ENCODE measurements at places on chromosomes 1 and 21.
A peak's percentile ranks its signal among the peaks of the same experiment; 100 is the strongest.

DNA sequence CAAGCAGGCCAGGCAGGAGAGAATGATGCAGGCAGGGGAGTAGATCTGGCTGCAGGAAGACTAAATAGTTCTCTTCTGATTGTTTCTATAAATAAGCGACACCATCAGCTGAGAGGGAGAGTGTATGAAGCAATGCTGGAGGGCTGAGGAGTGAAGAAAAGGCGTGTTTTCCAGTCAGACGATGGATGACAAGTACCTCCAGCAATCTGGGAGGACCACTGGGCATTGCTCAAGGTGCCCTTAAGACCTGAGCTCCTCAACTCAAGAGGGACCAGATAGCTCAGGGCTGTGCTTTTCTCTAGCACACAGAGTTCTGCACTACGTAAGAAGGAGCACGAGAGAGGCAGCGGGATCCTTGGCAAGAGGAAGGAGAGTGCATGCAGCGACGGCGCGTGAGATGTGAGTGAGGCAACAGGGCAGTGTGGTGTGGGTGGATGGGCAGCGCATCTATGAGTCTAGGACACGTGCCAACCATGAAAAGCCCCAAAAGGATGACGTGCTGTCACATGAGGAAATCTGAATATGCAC is 36.0 kb downstream of the PABPC4 start:
- no peak for DNase-seq

GRCh38 chr1:112901387-112901786 is 54.6 kb downstream of the SLC16A1 start:
- DNase-seq = no peak

DNA sequence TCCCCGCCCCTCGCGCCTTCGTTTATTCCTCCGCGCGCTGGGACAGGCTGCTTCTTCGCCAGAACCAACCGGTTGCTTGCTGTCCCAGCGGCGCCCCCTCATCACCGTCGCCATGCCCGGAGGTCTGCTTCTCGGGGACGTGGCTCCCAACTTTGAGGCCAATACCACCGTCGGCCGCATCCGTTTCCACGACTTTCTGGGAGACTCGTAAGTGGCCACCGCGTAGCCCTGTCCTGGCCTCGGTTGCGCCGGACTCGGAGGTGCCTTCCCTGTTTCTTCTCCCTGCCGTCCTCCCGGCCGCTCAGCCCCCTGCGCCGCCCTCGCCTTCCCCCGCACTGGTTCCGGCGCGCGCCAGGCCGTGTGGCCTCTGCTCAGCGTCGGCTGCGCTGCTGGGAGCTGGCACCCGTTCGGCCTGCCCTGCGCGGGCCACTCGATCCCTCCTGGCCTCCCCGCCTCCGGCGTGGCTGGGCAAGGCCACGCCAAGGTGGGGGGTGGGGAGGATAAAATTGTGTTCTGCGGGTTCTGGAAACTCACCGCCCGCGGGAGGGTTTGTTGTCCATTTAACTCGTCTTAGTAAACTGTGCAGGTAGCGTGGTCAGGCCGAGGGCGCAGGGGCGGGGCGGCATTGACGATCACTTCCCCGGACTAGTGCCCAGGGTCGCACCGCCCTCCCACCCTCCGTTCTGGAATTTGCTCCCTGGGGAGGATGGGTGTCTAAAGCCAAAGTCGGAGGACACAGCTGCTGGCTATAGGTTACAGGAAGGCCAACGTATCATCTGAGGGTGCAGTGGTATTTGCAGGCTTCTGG is at the start of gene PRDX6:
PRDX6 (plus strand) TSS at position 50 of the 808 bp plus-strand sequence; CDS start at position 113, 63 bp downstream.
- DNase-seq = peak; percentile 100

GRCh38 chr1:31394584-31395193 is 18.3 kb upstream of the SERINC2 start:
- DNase-seq = peak; percentile 91

Measured in NCI-H526 (cell line).